HepG2 (cell line): ENCODE measurements at places on chromosomes 6 and 20. TPM values are rescaled to one million over a fixed set of nuclear protein-coding genes. Genes with fewer than 3 reads are reported as not detected.

GRCh38 chr20:63457737-63458136, 14.7 kb downstream of the KCNQ2 start:
- no peak for DNase-seq

- DNase-seq: no peak
Observed at GRCh38 chr6:140572129-140572528, 1197.7 kb upstream of the CITED2 start.

DNA sequence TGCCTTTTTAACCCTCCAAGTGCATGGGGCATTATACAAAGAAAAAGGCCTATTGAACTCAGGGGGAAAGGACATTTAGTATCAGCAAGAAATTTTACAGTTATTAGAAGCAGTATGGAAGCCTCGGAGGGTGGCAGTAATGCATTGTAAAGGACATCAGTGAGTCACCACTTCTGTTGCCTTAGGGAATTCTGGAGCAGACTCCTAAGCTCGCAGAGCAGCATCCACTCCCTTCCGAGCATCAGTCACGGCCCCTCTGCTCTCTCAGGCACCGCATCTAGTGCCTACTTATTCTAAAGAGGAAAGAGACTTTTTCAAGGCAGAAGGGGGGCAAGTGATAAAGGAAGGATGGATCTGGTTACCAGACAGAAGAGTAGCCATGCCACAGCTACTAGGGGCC, 296.5 kb downstream of the RNGTT start:
- DNase-seq: no peak

GRCh38 chr20:56691325-56691998, 62.4 kb downstream of the TFAP2C start:
- DNase-seq: no peak

DNA sequence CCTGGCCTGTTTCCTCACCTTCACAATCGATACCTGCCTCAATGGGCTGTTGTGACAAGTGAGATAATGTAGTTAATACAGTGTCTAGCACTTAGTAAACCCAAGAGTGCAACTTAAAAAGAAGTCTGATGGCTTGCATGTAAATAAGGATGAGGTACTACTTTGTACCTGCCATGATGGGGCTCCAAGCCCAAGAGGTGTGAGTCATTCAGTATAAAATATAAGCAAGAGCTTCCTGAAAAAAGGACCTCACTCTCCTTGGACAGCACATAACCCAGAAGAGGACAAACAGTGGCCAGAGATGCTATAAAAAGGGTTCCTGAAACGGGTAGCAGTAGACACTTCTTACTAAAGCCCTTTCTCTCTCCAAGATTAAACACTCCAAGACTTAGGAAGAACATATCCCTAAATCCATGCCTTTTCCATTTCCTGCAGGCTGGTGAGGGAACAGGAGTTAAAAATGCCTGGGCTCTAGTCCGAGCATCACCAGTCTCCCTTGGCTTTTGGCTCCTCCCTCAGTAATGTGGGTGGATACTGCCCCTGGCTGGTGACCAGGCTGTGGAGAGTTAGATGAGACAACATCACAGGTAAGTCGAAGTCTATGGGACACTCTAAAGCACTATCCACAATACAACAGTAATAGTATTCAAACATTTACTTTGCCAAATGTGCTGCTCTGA, 4.3 kb downstream of the UBE2V1 start:
- no peak for DNase-seq

- no peak for DNase-seq
Observed at GRCh38 chr6:20610636-20611370, 76.5 kb downstream of the CDKAL1 start.

GRCh38 chr20:45347936-45348778, at the start of gene SDC4:
Gene SDC4, minus strand, starts transcription at chr20:45348424. Its CDS starts 40 bp downstream, at chr20:45348384.
- no peak for DNase-seq

FAXC gene
- total RNA-seq: 0.11 and 0.35 TPM in 2 replicates

TGM3 gene
- total RNA-seq: not detected in 2 replicates

VGLL2 gene
- total RNA-seq: not detected in 2 replicates

MOXD1 gene
- not detected in 2 replicates for total RNA-seq
